ENCODE measurements at places on chromosomes 3 and 15. TPM values are rescaled to one million over a fixed set of nuclear protein-coding genes. Genes with fewer than 3 reads are reported as not detected.

DNA sequence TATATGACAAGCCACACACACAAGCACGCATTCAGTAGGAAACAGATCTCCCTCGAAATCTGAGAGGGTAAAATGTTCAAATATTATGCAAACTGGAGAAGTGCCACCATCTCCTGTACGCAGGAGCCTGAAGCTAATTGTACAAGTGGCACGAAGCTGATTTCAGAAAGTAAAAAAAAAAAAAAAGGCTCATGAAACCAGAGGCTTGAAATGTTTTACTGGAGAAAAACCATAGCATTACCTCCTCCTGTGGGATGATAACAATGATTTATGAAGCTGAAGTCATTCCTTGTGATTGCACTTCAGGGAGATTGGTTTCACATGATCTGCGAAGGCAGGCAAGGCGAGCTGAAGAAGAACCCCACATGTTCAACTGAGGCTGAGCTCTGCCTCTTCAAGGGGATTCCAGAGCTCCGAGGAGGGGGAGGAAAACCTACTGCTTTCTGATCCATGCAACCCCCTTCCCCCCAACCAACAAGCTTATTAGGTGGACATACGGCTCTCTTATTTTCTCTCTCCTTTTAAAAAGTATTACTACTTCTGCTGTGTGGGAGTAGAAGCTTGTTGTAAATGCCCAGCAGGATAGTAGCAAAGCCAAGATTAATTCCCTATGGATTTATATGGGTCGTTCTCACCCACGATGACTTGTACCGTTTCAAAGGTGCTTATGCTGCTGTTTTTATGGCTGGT, 101.1 kb downstream of the GREM1 start:
- no peak overlapping the region for H3K27ac ChIP-seq
- no peaks in the 10 kb centered on the region for H3K4me1 ChIP-seq
- no peaks in the 10 kb centered on the region for H3K36me3 ChIP-seq
- no peaks in the 10 kb centered on the region for H3K27me3 ChIP-seq
- no peak for DNase-seq

ESYT3 gene
- total RNA-seq: not detected

GRCh38 chr3:29280404-29281093, at the start of gene RBMS3:
TSS of gene RBMS3 (plus strand) at chr3:29281071.
- peak within 1 kb of the TSS; percentile 92 for H3K27ac ChIP-seq
- H3K4me3 ChIP-seq: peak within 1 kb of the TSS; percentile 94
- H3K4me1 ChIP-seq: peaks cover 41% of the 10 kb centered on the region

- DNase-seq: no peak
- H3K27me3 ChIP-seq: no peaks in the 10 kb centered on the region
- no peak overlapping the region for H3K27ac ChIP-seq
- H3K36me3 ChIP-seq: no peaks in the 10 kb centered on the region
- H3K4me1 ChIP-seq: peaks cover 5% of the 10 kb centered on the region
These were observed 391.6 kb upstream of the DPPA4 start for GRCh38 chr3:109728861-109729494.

NUTM1 gene
- total RNA-seq: not detected

GXYLT2 gene
- 1.8 TPM for total RNA-seq

LNP1 gene
- total RNA-seq: 0.67 TPM

GRCh38 chr3:126018995-126019394, 50.0 kb downstream of the ROPN1B start:
- H3K27me3 ChIP-seq: peaks cover 5% of the 10 kb centered on the region
- no peak for DNase-seq
- H3K27ac ChIP-seq: no peak overlapping the region
- no peak overlapping the region for H3K4me3 ChIP-seq
- peaks cover 19% of the 10 kb centered on the region for H3K36me3 ChIP-seq

MUC13 gene
- total RNA-seq: not detected

GRCh38 chr15:76334438-76335306, 1.9 kb upstream of the ISL2 start:
- peaks cover 30% of the 10 kb centered on the region for H3K27me3 ChIP-seq
- DNase-seq: no peak
- peaks cover 5% of the 10 kb centered on the region for H3K36me3 ChIP-seq
- H3K4me3 ChIP-seq: no peak overlapping the region
- peak overlapping the region; percentile 14 for H3K27ac ChIP-seq

ITPKA gene
- 4.2 TPM for total RNA-seq

GRCh38 chr3:50294492-50295403, 2.5 kb upstream of the IFRD2 start:
- no peak overlapping the region for H3K4me3 ChIP-seq
- no peak overlapping the region for H3K27ac ChIP-seq
- H3K4me1 ChIP-seq: peaks cover 16% of the 10 kb centered on the region

CGGBP1 gene
- 73.8 TPM for total RNA-seq

VPS18 gene
- 39.2 TPM for total RNA-seq

Data from endothelial cell (in vitro differentiated cells).